ENCODE measurements at places on chromosomes 11 and 22.

DNA sequence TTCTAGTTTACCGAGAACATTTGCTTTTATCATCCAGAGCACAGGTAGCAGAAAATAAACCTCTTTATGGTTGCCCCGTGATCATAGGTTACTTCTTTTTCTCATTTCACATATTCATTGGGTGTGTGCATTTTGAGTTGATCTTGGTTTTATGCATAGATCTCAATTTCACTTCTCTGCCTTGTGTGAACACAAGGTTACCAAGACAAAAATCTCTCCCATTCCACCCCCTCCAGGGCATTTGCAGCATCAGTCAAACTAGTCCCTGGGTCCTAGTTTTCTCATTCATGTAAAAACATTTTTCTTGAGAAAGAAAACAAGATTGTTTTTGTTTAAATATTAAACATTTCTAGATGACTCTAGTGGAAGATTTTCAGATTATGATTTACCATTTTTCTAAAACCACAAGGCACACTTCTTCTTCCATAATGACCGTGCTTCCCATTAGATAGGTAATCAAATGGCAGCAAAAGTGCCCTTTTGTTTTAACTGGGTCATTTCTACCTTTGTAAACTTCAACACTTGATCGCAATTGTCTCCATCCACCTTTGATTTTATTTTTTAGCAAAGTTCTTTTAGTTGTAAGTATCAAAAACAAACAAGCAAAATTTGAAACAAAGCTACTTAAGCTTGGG, 526.6 kb upstream of the CADM1 start:
- DNase-seq, result no peak

GRCh38 chr11:85627332-85627997, at the start of gene DLG2:
DLG2 (minus strand) TSS chr11:85627344.
- DNase-seq, result peak; percentile 25

- no peak for DNase-seq
Measured at GRCh38 chr11:56819916-56820315, 71.4 kb upstream of the OR9G4 start.

DNA sequence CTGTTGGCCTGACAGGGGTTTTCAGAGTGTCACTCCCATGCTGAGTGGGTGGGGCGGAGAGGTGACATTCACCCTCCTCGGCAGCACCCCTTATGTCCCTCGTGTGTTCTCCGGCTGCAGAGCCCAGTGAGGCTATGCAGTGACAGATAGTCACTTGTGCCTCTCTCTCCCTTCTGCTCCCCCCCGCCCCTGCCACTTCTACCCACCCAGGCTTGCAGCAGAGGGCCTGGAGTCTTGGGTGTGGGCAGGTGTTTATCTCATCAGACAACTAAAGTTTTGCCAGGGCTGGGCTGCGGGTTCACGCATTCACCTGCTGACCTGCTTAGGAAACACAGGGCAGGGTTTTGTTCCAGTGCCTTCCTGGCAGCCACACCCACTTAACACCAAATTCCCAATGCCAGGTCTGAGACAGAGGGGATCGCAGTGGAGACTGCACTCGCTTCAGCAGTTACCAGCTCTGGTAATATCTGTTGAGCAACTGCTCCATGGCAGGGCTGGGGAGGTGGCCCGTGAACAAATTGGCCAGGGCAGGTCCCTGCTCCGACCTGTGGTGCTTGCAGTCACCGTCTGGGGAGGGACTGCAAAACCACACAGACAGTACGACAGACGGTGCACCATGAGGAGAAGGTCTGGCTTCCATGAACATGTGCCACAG, 50.5 kb upstream of the ADA2 start:
- DNase-seq, result no peak

GRCh38 chr11:62556875-62557631, 10.4 kb upstream of the AHNAK start:
- DNase-seq, result peak; percentile 80

GRCh38 chr11:134502153-134502550, 90.1 kb upstream of the B3GAT1 start:
- DNase-seq, result no peak

DNA sequence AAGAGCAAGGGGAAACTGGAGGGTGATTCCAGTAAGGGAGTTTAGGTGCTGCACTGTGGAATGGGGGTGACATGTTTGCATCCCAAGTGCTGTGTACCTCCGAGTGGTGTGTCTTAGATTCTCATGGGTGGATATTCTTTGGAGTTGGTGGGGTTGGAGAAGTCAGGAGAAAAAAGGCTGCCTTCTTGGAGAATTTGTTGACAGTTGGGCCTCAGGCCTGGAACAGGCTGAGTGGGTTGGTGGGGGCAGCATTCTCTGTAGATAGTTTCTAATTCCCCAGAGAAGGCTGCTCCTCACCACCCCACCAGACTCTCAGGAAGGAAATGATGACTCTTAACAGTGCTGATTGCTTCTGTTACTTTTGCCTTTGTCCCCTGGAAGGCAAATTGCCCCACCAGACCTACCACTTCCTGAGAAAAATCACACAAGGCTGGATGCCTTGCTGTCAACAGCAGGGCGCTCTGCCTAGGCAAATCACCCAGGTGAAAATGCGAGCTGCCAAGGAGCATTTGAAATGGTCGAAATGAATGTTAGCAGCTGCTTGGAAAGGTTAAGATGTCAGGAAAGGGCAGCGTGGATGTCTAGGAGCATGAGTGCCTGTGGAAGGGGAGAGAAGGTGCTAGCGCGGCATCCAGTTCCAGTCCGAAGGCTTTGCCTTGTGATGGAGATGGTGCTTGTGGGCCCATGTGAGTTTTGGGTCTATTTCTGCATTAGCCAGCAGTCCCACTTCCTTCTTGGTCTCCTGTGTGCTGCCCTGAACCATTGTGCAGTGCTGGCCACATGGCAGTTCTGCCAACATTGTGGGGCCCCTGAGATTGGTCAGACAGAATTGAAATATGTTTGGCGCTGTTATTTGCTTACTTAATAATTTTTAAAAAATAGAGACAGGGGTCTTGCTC, 29.7 kb upstream of the SORL1-AS1 start:
- DNase-seq, result peak; percentile 49

DNA sequence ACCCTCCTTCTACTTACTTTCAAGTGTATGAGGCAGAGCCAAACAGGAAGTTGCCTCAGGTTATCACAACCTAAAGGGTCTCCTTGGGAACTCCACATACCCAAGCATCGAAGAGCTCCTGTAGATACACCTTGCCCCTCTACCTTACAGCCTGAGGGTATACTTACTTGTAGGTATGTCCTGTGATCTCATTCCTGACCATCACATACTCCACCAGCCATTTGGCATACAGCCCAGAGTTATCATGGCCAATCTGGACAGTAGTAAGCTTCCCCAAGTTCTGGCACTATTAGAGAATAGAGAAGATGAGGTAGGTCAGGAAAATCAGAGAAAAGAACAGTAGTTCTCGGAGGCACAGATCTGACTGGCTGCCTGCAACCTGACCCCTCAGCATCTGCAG, 53.4 kb upstream of the SCUBE2 start:
- DNase-seq, result no peak

GRCh38 chr22:35742342-35743100, 24.8 kb downstream of the APOL5 start:
- DNase-seq, result no peak

- DNase-seq, result no peak
Measured at GRCh38 chr11:64568584-64569140, 22.4 kb upstream of the SLC22A12 start.

- DNase-seq, result no peak
Measured at GRCh38 chr11:8631395-8632118, 37.5 kb upstream of the STK33 start.

DNA sequence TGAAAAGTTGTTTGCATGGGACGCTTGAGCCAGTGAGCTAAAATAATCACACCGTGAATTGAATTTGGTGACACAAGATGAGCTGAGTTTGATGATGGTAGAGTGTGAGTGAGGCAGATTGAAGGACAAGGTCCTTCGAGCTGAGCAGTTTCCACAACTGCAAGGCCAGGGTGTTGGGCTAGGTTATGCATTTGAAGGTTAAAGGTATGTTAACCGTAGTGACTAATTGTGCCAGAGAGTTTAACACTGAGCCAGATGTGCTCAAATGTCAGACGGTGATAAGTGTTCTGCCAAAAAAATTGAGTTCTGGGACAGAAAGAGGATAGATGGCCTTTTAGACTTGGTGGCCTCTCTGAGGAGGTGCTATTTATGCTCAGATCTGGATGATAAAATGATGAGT, 89.5 kb downstream of the FAM83F start:
- DNase-seq, result no peak

DNA sequence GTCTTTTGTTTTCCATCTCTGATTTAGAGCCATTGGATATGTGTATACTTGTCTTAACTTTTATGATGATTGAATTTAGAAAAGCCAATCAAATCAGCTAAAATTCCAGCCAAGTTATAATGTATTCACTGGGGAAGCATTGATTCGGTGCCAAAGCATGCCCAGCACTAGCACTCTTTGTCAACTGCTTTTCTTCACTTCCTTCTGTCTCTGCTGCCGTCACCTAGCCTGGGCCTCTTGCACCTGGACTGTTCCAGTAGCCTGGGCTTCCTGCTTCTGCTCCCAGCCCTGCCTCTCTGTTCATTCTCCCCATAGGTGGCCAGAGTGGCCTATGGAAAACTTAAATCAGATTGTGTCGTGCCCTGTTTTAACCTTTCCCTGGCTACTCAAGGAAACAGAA, 80.7 kb downstream of the NAV2 start:
- no peak for DNase-seq

DNA sequence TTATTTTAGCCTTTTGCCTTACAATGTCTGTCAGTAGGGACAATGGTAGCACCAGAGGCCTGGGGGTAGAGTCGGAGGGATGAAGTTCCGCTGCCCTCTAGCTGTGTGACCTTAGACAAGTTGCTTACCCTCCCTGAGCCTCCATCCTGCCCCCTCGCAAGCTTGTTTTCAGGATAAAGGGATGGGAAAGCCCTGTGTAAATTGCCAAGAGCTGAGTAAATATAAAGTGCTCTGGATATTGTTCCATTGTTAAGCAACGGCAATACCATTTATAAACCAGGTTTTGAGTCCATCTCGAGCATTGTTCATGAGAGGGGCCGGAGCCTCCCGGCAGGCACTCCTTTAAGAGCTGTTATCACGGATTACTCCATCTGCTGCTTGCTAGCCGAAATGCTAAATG, 72.9 kb downstream of the ZBTB16 start:
- DNase-seq, result no peak

DNA sequence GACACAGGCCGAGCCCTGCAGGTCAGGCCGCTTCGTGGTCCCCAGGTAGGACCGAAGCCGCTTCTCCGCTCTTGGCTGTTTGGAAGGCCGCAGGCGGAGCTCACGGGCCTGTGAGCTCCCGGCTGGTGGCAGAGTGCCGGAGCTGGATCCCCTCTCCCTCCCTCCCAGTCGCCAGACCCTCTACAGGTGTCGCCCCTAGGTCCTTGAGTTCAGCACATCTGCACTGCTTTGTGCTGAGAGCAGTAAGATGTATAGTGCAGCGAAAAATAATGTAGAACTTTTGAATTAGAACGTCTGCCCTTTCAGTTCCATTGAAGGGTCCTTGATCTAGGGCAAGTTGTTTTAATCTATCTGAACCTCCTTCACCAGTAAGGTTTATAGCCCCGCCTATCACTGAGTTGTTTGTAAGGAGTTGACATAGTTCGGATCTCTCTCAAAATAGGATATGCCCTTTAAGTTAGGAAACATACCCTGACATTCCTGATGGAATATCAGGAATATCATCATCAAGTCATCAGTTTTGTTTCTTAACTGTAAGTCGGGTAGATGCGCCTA, 419 bp downstream of the ANKRD49 start:
- DNase-seq, result no peak

DNA sequence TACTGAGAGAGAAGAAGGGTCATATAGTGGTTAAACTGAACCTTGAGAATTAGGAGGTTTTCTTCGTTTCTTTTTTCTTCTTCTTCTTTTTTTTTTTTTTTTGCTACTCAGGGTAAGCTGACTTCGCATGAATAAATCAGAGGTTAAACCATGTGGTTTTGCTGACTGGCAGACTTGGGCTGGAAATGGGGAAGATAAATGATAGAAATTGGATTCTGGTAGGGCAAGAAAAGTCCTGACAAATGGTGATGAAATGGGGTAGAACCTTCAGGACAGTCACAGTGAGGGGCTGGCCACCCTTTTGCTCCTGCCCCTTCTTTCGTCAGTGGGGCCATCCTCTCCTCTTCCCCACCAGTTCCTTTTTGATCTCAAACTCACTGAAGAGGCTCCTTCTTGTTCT, 1.6 kb upstream of the SWAP70 start:
- no peak for DNase-seq

GRCh38 chr22:26436903-26437515, 7.9 kb downstream of the ASPHD2 start:
- no peak for DNase-seq

DNA sequence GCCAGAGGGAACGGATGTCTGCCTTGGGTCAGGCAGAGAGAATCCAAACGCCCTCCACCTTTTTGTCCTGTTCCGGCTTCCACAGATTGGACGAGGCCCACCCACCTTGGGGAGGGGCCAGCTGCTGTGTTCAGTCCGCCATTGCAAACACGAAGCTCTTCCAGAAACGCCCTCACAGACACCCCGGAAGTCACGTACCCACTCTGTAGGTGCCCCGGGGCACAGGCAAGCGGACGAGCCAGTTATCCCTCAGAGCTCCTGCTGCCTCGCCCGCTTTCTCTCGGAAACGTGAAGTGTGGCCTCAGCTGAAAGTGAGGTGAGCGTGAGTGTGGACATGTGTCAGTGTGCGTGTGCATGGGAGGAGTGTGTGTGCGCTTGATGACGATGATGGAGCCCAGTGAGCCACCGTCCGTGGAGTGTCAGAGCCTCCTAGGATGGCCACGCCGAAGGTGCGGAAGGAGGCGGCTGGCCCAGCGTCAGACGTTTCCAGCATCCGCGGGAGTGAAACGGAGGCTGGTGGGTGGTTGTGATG, 869.2 kb downstream of the TBC1D22A start:
- DNase-seq, result no peak

GRCh38 chr11:4066910-4067309, 27.7 kb upstream of the RRM1 start:
- no peak for DNase-seq

- DNase-seq, result peak; percentile 50
Measured at GRCh38 chr22:41596776-41597634, 7.4 kb upstream of the PMM1 start.

- DNase-seq, result no peak
Measured at GRCh38 chr11:59028105-59028504, 58.0 kb upstream of the GLYATL1B start.

GRCh38 chr22:26131589-26132154, 37.6 kb upstream of the SEZ6L start:
- DNase-seq, result no peak

DNA sequence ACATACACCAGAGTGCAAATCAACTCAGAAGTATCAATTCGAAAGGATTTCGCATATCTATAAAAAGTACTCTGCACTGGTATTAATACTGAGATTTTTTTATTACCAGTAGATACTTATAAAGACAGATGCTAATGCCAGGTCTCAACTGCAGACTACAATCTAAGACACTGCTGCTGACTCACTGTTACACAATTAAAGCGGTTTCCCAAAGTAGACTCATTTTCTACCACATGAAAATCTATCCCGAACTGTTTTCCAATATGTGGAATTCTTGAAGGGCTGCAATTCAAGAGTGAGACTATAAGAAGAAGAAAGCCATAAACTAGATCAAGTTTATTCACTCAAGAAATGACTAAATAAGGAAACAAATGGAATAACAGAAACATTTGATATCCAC, 57.2 kb upstream of the ARHGAP32 start:
- no peak for DNase-seq
